ENCODE measurements at places on chromosomes 13 and 19.

GRCh38 chr19:51779181-51779580 lies 15.8 kb upstream of the FPR3 start:
- no peak overlapping the region for H3K27ac ChIP-seq
- H3K4me3 ChIP-seq: no peak overlapping the region
- no peak for DNase-seq
- H3K4me1 ChIP-seq: no peaks in the 10 kb centered on the region
- no peaks in the 10 kb centered on the region for H3K27me3 ChIP-seq

- H3K4me1 ChIP-seq: no peaks in the 10 kb centered on the region
- no peak for DNase-seq
- no peak overlapping the region for H3K4me3 ChIP-seq
- no peaks in the 10 kb centered on the region for H3K27me3 ChIP-seq
- H3K36me3 ChIP-seq: no peaks in the 10 kb centered on the region
Observed at GRCh38 chr13:95937714-95938320, 115.4 kb downstream of the UGGT2 start.

DNA sequence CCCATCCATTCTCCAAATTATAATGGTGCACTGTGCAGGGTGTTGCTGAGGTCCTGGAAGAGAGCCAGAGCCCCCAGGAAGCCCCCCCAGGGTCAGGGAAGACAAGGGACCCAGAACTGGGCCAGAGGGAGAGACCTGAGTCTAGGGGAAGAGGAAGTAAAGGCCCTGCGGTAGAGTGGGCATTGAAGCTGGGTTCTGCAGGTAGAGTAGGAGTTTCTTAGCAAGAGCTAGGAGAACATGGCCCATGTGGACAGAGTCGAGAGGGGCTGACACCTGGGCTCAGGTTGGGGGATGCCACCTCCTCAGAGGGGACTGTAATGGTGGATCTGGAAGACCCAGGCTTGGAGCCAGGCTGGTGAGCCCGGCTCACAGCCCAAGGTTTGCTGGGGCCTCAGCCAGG lies 17.0 kb upstream of the ONECUT3 start:
- H3K27ac ChIP-seq: no peak overlapping the region
- H3K27me3 ChIP-seq: no peaks in the 10 kb centered on the region
- no peak overlapping the region for H3K4me3 ChIP-seq
- no peaks in the 10 kb centered on the region for H3K36me3 ChIP-seq
- no peak for DNase-seq

- H3K36me3 ChIP-seq: no peaks in the 10 kb centered on the region
- H3K4me1 ChIP-seq: peaks cover 16% of the 10 kb centered on the region
- H3K27me3 ChIP-seq: no peaks in the 10 kb centered on the region
Observed at GRCh38 chr13:23790577-23791170, 98.5 kb downstream of the MIPEP start.

GRCh38 chr19:8881512-8881911 lies 49.3 kb downstream of the MBD3L1 start:
- no peak overlapping the region for H3K4me3 ChIP-seq
- no peak overlapping the region for H3K27ac ChIP-seq
- H3K36me3 ChIP-seq: no peaks in the 10 kb centered on the region
- DNase-seq: no peak

- no peaks in the 10 kb centered on the region for H3K36me3 ChIP-seq
- H3K27ac ChIP-seq: no peak overlapping the region
- no peak for DNase-seq
- peaks cover 34% of the 10 kb centered on the region for H3K4me1 ChIP-seq
- no peak overlapping the region for H3K4me3 ChIP-seq
Observed at GRCh38 chr19:17248011-17248776, 2.5 kb upstream of the NR2F6 start.

- DNase-seq: no peak
- H3K36me3 ChIP-seq: no peaks in the 10 kb centered on the region
- no peak overlapping the region for H3K27ac ChIP-seq
- H3K4me1 ChIP-seq: no peaks in the 10 kb centered on the region
Observed at GRCh38 chr13:90732049-90732448, 615.4 kb upstream of the MIR17HG start.

DNA sequence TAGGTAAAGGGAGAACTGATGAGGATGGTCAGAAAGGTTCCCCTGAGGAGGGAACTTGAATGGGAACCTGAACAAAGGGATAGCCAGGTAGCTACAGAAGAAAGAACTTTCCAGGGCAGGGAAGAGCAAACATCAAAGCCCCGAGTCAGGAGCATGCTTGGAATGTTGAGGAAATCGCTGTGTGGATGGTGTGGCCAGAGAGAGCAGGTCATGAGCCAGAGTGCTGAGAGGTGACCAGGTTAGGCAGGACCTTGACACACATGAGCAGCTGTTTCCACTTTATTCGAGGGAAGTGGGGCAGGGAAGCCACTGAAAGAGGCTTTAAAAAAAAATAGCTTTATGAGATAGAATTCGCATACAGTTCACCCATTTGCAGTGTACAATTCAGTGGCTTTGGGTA lies 4.4 kb downstream of the RAB8A start:
- no peaks in the 10 kb centered on the region for H3K27me3 ChIP-seq
- no peak overlapping the region for H3K4me3 ChIP-seq
- no peak for DNase-seq
- no peaks in the 10 kb centered on the region for H3K36me3 ChIP-seq
- peaks cover 50% of the 10 kb centered on the region for H3K4me1 ChIP-seq
- no peak overlapping the region for H3K27ac ChIP-seq

DNA sequence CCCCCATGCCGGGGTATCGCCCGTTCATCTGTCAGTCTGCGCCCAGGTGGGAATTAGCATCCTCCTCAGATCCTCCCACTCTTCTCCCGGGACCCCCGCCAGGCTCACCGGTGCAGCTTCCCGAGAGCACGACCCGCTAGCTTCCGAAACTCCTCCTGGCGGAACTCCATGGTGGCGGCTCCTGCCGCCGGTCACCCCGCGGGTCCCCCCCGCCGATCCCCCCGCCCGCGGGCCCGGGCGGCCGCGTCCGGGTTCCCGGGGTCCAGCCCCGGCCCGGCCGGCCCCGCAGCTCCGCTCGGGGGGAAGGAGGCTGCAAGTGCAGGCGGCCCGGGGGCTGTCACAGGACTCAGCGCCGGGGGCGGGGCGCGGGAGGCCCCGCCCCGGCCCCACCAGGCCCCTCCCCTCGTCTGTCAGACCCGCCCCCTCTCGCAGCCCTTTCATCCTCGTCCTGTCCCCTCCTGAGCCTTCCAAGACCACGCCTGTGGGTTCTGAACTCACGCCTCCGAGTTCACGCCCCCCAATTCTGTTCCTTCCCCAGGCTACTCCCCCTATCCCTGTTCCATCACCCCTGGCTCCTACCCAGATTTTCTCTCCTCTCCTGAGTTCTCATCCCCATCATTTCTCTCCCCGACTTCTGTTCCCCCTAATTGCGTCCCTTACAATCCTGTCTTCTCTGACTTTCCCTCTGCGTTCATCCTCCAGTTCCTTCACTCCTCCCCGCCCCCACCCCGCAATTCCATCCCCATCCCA lies at the start of gene SLC17A7:
Gene SLC17A7 (minus strand): TSS at position 318 of the 750 bp plus-strand sequence. CDS start 148 bp downstream, at position 170.
- H3K36me3 ChIP-seq: no peaks in the 10 kb centered on the region
- H3K4me3 ChIP-seq: peak within 1 kb of the TSS; percentile 70
- peaks cover 22% of the 10 kb centered on the region for H3K4me1 ChIP-seq
- H3K27me3 ChIP-seq: no peaks in the 10 kb centered on the region
- H3K27ac ChIP-seq: peak within 1 kb of the TSS; percentile 83
- DNase-seq: no peak

DNA sequence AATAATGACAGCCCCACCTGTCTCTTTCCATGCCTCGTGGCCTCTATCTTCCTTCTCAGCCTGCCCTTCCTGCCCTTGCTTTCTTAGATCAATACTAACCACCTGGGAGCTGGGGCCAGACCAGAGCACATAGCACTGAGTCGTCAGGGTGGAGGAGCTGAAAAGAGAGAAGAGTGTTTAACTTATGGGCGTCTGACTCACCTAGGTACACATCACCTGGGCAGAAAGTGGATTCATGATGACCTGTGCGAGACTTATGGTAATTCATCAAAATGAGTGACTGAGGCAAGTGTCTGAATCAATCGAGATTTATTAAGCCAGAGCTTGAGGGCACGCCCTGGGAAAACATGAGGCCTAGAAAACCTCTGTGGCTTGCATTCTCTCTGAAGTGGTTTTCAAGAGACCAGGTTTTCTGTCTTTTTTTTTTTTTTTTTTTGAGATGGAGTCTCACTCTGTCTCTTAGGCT lies 19.2 kb downstream of the CEACAM6 start:
- no peak overlapping the region for H3K4me3 ChIP-seq
- no peak overlapping the region for H3K27ac ChIP-seq
- H3K27me3 ChIP-seq: no peaks in the 10 kb centered on the region
- no peaks in the 10 kb centered on the region for H3K36me3 ChIP-seq
- no peaks in the 10 kb centered on the region for H3K4me1 ChIP-seq

DNA sequence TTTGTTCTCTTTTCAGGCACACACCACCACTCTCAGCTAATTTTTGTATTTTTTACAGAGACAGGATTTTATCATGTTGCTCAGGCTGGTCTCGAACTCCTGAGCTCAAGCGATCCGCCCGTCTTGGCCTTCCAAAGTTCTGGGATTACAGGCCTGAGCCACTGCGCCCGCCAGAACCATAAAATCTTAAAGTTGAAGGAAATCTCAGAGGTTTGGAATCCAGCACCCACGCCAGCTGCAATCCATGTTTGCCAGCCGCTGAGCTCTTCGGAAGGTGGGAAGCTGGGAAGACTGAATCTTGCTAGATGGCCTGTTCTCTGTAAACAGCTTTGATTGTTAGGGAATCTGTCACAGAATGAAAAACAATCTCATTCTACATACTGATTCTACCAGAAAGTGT lies 38.5 kb downstream of the SPATA13 start:
- H3K27ac ChIP-seq: peak overlapping the region; percentile 59
- no peaks in the 10 kb centered on the region for H3K27me3 ChIP-seq

DNA sequence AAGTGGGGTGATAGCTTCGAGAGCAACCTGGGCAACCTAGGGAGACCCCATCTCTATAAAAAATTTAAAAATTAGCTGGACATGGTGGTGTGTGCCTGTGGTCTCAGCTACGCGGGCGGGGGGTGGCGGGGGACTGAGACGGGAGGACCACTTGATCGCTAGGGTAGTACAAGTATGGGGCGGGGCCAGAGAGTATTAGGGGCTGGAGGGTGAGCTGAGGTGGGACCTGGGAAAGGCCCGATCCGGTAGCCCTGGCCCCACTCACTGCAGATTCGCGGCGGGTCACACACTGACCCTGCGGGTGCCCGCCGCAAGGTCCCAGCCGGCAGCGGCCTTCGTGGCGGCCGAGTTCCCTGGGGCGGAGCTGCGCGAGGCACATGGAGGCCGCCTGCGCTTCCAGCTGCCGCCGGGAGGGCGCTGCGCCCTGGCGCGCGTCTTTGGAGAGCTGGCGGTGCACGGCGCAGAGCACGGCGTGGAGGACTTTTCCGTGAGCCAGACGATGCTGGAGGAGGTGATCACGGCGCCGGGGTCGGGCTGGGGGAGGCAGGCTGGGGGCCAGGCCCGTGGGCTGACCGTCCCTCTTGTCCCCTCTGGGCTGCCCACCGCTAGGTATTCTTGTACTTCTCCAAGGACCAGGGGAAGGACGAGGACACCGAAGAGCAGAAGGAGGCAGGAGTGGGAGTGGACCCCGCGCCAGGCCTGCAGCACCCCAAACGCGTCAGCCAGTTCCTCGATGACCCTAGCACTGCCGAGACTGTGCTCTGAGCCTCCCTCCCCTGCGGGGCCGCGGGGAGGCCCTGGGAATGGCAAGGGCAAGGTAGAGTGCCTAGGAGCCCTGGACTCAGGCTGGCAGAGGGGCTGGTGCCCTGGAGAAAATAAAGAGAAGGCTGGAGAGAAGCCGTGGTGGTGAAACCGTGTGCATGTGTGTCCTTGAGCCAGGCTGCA lies 2.0 kb upstream of the ARHGAP45 start:
- H3K4me3 ChIP-seq: no peak overlapping the region
- peaks cover 44% of the 10 kb centered on the region for H3K4me1 ChIP-seq
- H3K27me3 ChIP-seq: no peaks in the 10 kb centered on the region
- no peak overlapping the region for H3K27ac ChIP-seq

GRCh38 chr13:43805071-43805468 lies 18.3 kb upstream of the ENOX1 start:
- H3K27ac ChIP-seq: no peak overlapping the region
- no peaks in the 10 kb centered on the region for H3K36me3 ChIP-seq
- no peaks in the 10 kb centered on the region for H3K4me1 ChIP-seq
- H3K27me3 ChIP-seq: no peaks in the 10 kb centered on the region
- H3K4me3 ChIP-seq: no peak overlapping the region

DNA sequence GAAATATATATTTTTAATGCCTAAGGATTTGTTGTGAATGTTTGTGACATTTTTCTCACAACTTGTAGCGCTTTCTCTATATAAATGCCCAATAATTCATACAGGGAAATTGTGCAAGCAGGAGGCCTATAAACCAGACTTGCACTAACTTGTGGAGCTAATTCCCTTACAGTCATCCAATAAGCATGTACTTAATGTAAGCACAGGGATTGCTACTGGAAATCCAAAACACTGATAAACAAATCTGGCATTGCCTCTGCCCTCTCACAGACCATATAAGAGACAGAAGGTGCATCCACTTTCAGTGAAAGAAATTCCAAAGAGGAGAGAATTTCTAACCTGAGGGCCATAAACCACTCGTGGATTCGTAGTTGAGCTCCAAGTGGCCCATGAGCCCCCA lies 518.8 kb downstream of the MYO16 start:
- no peak for DNase-seq
- H3K4me3 ChIP-seq: no peak overlapping the region
- H3K36me3 ChIP-seq: no peaks in the 10 kb centered on the region
- no peak overlapping the region for H3K27ac ChIP-seq

- H3K27ac ChIP-seq: peak overlapping the region; percentile 40
- peaks cover 63% of the 10 kb centered on the region for H3K4me1 ChIP-seq
- DNase-seq: no peak
- H3K27me3 ChIP-seq: no peaks in the 10 kb centered on the region
Observed at GRCh38 chr19:33376423-33376822, 2.9 kb downstream of the CEBPG start.

DNA sequence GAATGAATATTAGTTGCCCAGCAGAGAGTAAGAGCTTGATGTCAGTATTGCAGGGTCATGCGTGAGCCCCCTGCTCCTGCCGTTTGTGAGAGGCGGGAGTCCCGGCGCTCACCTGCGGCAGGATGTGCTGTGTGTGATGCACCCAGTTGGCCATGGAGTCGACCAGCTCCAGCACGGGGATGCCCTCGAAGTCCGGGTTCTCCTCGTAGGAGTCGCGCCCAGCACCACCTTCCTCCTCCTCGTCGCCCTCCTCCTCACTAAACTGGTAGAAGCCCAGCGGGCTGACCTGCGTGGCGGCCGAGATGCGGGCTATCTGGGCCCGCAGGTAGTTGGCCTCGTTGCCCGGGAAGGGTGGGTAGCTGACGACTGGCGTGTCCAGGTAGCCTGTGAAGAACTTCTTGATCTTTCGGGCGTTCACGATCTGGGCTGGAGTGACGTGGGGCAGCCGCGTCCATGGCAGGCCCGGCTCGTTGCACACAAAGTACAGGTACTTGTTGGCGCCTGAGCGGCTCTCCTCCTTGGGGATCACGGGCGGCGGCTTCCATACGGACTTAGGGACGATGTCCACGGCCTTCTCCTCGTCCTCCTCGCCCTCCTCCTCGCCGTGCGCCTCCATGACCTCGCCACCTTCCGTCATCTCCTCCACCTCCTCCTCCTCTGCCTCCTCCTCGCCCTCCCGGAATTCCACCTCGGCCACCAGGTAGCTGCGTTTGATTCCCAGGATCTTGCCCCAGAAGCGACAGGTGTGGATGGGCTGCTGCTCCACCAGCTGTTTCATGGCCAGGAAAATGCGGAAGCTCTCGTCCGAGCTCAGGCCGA lies 10.8 kb downstream of the RSPH6A start:
- peaks cover 11% of the 10 kb centered on the region for H3K4me1 ChIP-seq
- H3K27me3 ChIP-seq: no peaks in the 10 kb centered on the region
- no peak overlapping the region for H3K4me3 ChIP-seq
- no peak for DNase-seq
- no peaks in the 10 kb centered on the region for H3K36me3 ChIP-seq
- H3K27ac ChIP-seq: no peak overlapping the region

GRCh38 chr13:48125794-48126228 lies 30.9 kb upstream of the MED4 start:
- H3K27ac ChIP-seq: peak overlapping the region; percentile 86
- H3K36me3 ChIP-seq: no peaks in the 10 kb centered on the region
- no peak overlapping the region for H3K4me3 ChIP-seq

Data from vagina (tissue), 2 donors.